Activated CD4-positive, alpha-beta T cell treated with anti-CD3 and anti-CD28 coated beads, Interleukin-2, Interleukin-4, amounts not matched to agents 100 ng/mL and 50 ng/mL, durations not matched to agents 16 hours and 8 hours (primary cell): ENCODE measurements at places on chromosomes 1 and 21.

DNA sequence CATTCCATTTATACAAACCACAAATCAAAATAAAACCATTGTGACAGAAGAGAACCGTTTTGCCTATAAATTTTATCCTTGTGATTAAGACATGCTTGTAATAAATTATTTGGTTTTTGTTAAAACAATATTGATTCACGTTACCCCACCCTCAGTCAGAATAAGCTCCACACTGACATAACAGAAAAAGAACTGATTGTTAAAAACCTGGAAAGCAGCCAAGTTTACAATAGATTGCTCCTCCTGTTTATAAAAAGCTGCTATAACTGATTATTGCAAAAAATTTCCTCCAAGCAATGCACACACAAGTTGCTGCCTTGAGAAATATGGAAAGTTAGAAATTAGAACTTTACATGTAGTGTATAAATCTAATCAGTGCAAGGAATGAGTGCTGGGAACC lies 263.5 kb downstream of the SETD4 start:
- DNase-seq, result no peak

GRCh38 chr1:162136760-162137159 lies 67.3 kb downstream of the NOS1AP start:
- no peak for DNase-seq

DNA sequence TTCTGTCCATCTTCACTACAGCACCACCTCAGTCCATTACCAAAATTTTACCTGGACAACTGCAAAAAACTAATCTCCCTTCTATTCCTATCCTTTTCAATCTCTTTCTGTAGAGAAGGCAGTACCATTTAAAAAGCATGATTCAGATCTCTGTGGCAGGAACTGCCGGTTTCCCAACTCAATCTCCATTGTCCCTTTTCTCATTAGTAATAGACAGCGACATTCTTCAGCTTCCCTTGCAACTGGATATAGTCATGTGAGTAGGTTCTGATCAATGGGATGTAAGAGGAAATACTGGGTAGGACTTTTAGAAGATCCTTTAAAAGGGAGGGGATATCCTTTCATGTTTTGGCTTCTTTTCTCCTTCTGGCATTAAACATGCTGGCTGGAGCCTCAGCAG lies 74.9 kb downstream of the ADCY10 start:
- DNase-seq, result no peak

GRCh38 chr21:43295066-43295958 lies 126.5 kb downstream of the CRYAA start:
- DNase-seq, result no peak

GRCh38 chr1:46555826-46556619 lies 4.6 kb upstream of the KNCN start:
- DNase-seq, result no peak

DNA sequence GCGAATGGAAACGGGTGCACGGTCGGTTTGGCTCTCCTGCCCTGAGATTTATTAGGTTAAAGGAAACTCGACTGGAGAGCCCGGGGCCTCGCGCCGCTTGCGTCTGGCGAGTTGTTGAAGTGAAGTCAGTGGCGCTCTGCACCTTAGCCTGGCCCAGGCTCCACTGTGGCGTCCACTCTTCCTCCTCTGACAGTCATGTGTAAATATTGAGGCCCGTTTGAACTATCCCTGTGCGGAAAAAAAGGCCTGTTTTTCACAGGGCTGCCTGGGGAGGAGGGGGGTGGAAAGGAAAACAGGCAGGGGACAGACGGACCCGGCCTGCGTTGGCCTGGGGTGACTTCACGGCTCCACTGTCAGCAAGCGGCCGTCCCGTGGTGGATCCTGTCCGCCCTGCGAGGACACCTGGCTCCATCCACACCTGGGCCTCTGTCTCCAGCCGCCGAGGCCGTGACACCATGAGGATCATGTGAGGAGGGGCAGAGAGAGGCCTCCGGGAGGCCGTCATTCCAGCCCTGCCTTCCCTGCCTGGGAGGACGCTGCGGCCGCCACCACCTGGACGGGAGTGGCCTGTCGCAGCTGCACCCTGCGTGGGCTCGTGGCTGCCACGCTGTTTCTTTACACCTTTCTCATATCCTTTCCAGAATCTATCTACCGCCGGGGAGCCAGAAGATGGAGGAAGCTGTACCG lies 59.8 kb downstream of the FAAP20 start:
- DNase-seq, result no peak

DNA sequence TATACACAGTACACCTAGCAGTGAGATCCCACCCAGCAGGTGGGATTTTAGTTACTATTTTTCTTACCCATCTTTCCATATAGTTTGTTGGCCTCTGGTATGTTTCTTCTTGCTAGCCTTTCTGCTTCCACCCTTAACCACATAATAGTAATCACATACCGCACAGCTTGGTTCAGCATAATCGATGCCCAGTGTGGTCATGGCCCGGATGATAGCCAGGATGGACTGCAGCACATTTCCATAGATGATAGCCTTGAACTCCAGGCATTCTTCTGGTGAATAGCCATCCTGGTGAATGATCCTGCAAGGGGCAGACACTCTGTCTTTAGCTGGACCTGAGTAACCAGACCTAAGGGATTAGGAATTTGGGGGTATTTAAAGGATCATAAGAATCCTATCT lies 9.5 kb downstream of the GNAT2 start:
- DNase-seq, result no peak

- DNase-seq, result no peak
Observed at GRCh38 chr1:17258116-17258757, 9.3 kb downstream of the PADI3 start.

GRCh38 chr21:33124889-33125288 lies 54.9 kb downstream of the OLIG1 start:
- DNase-seq, result no peak

DNA sequence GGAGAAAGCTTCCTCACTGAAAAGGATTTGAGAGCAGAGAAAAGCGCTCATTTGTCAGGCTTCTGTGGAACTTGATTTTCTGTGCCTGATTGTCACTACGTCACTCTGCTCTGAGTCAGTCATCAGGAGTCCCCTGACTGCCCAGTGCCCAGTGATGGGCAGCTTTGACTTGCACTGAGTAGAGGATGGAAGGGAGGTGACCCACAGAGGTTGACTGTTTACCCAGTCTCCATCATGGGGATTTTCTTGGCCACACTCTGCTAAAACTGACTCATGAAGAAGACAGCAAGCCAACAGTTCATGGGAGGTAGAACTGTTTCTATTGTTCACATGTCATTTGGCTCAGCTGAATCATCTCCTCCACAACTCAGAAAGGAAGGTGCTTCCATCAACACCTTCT lies 82.1 kb upstream of the DUSP10 start:
- DNase-seq, result peak; percentile 31

DNA sequence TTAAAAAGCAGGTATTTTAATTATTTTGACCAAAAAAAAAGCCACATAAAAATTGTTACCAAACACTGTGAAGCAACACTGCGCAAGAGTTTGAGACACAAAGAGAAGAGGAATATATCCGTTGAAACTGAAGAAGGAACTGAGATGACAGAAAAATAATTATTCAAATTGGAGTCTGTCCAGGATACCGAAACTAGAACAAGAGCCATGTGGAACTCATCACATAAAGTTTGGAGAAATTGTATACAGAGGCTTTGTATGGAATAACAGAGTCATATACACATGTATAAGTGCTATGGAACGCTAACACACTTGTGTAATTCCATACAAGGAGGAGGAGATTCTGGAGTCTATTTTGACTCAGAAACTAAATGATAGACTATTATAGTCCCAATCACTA lies 675.1 kb upstream of the ADGRL2 start:
- DNase-seq, result no peak

DNA sequence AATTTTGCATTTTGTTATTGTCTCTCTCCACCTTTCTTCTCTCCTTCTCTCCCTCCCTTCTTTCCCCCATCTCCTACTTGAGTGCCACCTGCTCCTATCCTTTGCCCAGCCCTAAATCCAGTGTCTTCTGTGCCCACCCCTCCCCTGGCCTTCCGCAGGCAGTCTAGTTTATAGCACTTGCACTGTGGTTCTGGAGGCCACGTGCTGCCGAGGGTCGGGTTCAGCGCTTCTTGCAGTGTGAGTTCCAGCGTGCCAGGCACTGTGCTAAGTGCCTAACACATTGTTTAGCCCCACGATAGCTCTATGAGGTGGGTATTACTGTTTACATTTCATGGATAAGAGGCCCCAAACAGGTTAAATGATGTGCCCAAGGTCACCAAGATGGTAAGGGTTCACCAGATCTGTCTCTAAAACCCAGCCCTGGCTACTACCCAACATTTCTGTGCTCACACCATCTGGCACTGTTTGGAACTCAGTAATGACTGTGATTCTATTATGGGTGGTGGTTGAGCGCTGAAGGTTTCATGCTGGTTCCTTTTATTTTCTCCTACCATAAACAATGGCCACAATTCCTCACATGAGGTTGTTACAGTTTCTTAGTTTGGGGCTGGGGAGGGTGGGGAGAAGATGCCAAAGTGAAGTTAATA lies 14.1 kb upstream of the ATP1A4 start:
- no peak for DNase-seq

GRCh38 chr1:100358210-100358609 lies 5.9 kb downstream of the CDC14A start:
- DNase-seq, result peak; percentile 20

DNA sequence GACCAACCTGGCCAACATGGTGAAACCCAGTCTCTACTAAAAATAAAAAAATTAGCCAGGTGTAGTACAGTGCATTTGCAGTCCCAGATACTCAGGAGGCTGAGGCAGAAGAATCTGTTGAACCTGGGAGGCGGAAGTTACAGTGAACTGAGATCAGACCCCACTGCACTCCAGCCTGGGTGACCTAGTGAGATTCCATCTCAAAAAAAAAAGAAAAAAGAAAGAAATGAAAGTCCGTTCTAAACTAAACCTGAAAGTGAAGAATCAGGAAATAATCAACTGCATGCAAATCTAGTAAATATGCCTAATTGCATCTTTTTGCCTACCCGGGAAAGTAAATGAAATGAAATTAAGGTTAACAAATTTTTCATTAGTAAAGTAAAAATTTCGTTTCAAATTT lies 99.6 kb downstream of the ZZZ3 start:
- DNase-seq, result no peak

DNA sequence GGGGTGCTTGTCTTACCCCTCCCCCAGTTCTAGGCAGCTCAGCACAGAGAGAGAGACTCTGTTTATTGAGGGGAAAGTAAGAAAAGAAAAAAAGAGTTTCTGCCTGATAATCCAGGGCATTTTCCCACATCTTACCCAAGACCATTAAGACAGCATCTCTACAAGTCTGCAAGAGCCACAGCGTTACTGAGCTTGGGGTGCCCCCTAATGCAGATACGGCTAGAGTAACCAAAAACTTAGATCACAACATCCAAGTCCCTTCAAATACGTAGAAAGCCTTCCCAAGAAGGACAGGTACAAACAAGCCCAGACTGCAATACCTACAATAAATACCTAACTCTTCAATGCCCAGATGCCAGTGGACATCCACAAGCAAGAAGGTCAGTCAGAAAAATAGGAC lies 6.2 kb upstream of the TEX50 start:
- no peak for DNase-seq

GRCh38 chr21:41634858-41635257 lies 126.9 kb upstream of the TMPRSS2 start:
- no peak for DNase-seq

DNA sequence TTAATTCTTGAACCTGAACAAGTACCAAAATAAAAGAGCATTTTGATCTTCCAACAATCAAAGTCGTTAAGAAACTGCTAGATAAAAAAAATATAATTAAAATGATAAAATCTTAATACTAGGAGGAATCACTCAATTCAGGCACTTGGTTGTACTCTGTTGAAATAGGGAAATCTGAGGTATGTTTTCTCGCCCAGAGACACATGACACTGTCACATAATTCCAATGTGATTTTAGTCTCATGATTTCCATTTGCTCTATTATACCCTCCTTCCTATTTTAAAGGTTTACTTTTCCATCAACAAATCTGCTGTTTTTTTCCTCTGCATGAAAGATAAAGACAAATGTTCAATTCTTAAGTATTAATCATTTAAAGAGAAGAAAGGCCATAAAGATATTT lies 97.6 kb downstream of the ZZZ3 start:
- no peak for DNase-seq

- DNase-seq, result no peak
Observed at GRCh38 chr21:23743821-23744220, 1863.5 kb downstream of the MRPL39 start.

DNA sequence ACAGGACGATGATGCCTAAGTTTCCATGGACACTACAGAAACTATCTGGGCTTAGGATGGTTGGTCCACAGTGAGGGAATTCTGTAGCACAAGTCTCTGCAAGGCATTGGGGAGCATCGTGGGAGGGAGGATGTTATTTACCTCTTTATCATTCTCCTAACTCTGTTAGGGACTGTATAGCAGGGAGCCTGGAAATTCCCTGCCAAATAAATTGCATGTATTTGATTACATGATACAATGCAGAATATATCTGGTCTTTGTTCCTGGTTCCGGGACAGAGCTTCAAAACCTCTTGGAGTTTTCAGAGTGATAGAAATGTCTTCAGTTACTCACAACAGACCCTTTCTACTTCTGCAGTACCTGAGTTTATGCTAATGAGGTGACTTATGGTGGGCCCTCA lies 385.9 kb downstream of the PCP4 start:
- DNase-seq, result no peak

DNA sequence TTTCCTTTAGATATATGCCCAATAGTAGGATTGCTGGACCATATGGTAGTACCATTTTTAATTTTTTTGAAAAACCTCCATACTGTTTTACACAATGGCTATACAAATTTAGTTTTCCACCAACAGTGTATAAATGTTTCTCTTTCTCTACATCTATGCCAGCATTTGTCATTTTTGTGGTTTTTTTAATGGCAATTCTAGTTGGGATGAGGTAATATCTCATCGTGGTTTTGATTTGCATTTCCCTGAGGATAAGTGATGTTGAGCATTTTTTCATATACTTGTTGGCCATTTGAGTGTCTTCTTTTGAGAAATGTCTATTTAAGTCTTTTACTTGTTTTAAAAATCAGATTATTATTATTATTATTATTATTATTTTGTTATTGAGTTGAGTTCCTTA lies 35.5 kb downstream of the PLA2G4A start:
- DNase-seq, result no peak

- DNase-seq, result no peak
Observed at GRCh38 chr1:52482326-52483004, 70.4 kb downstream of the TUT4 start.

DNA sequence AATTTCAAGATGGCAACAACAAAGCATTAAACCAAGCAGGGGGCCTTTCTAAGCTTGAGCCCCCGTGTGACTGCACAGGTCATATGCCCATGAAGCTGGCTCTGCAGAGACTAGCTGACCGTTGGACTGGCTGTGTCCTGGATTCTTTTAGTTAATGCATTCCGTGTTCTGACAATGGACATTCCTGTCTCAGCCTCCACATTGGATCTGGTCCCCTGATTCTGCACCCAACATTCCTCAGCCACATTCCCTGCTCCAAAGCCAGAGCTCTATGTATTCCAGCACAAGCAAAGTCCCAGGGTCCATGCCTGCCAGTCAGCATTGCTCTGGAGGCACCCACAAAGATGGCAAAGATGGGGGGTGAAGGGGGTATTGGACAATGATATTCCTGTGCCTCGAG lies 5.1 kb upstream of the NAV1 start:
- DNase-seq, result no peak
